Effector CD8-positive, alpha-beta T cell (primary cell): ENCODE measurements at places on chromosomes 2 and 18.
A peak's percentile ranks its signal among the peaks of the same experiment; 100 is the strongest.

DNA sequence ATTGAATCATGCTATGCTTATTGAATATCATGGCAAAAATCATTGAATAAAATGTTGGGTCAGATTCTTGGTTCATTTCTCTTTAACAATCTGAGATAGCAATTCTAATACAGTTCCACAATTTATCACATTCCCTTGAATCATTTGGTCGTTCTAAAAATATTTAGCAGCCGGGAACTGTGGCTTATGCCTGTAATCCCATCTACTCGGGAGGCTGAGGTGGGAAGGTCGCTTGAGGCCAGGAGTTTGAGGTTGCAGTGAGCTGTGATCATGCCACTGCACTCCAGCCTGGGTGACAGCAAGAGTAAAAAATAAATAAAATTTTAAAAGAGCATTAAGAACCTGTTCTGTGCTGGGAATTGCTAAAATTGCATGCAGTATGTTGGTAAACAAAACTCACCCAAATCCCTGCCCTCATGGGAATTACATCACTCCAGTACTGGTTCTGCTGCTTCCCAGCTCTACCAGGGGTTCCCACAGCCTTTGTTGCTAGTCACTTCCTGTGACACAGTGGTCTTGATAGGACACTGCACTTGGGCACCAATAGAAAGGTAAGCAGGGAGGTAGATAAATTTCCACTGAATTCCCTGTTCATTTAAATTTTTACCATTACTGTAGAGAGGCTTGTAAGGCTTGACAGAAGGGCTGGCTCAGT lies 200.4 kb downstream of the CTNNA2 start:
- DNase-seq = no peak

DNA sequence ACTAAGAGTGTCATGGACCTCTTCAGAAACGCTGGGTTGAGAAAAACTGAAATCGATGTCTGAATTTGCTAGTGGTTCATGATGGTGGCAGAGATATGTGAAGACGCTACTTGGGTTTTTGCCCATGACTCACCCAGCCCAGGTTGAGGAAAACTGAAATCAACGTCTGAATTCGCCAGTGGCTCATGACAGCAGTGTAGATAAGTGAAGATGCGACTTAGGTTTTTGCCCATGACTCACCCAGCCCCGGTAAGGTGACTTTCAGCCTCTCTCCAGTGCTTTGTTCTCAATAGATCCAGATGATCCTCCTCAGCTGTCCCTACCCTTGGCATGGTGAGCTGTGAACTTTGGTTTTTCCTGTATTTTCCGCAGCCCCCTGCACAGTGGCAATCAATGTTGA lies 105.3 kb upstream of the SIX3 start:
- no peak for DNase-seq

DNA sequence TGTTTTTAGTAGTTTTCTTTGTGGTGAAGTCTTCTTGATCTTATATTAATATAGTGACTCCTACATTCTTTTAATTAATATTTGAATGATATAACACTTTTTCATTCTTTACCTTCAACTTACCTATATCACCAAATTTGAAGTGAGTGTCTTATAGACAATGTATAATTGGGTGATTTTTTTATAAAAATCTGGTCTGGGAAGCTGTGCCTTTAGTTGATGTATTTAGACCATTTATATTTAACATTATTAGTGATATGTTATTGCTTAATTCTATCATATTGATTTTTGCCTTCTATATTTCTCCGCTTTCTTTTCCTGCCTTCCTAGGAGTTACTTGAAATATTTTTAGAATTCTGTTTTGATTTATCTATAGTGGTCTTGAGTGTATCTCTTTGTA lies 16.4 kb downstream of the TMEM182 start:
- DNase-seq = no peak

GRCh38 chr18:68997845-68998244 lies 200.0 kb downstream of the CCDC102B start:
- DNase-seq = no peak

- no peak for DNase-seq
Measured at GRCh38 chr18:60062396-60062795, 162.6 kb downstream of the PMAIP1 start.

- DNase-seq = no peak
Measured at GRCh38 chr2:162266460-162266760, 23.2 kb upstream of the FAP start.

GRCh38 chr2:38553554-38553953 lies 49.2 kb downstream of the HNRNPLL start:
- DNase-seq = no peak

DNA sequence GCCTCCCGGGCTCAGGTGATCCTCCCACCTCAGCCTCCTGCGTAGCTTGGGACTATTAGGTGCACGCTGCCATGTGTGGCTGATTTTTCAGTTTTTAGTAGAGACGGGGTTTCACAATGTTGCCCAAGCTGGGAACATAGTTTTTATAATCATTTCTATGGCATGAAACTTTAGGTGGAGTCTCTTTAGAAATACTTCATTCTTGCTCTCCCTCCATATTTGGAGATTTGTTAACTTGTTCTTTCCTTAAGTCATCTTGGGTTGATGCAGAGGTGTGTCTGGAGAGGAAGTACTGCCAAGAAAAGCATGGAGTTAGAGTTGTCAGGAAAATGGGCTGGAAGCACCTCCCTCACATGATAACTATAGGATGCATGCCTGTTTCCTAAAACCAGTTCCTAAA lies 17.4 kb downstream of the ZNF532 start:
- no peak for DNase-seq

GRCh38 chr2:145380436-145381017 lies 860.6 kb upstream of the ZEB2 start:
- DNase-seq = no peak

DNA sequence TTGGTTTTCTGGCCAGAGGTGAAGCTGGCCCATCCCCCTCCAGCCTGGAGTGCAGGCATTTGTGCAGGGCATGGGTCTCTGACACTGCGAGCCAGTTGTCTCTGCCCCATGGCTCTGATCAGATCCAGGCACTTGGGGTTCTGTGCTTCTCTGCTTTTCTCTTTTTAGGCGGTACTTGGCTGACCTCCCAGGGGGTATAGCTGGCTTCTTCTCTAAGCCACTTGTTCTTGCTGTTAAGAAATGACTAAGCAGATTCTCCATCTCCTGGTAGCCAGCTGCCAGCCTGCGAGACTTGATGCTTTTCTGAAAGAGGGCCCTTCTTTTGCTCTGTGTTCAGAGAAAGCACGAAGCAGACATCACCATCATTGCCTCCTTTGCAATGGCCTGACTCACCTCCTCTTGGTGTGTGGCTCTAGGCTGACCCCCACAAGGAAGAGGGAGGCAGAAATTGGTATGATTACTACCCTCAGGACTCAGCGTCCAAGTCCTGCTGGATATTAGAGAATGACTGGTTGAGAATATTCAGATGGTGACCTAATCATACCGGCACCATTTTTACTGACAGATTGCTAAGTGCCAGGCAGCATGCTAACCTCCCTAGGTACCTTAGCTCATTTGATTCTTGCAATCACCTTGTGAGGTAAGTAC lies 32.7 kb downstream of the TNP1 start:
- DNase-seq = no peak

- DNase-seq = peak; percentile 51
Measured at GRCh38 chr2:175004980-175005732, at the start of gene CHN1. Gene CHN1 (minus strand): TSS chr2:175005381. CDS start chr2:175004912, 469 bp downstream.

GRCh38 chr18:9941103-9941502 lies 27.3 kb downstream of the VAPA start:
- DNase-seq = no peak

- no peak for DNase-seq
Measured at GRCh38 chr18:7844418-7844817, 277.3 kb downstream of the PTPRM start.

- no peak for DNase-seq
Measured at GRCh38 chr2:191847764-191848163, 876 bp upstream of the CAVIN2 start.

GRCh38 chr2:146228020-146228393 lies 1616.8 kb upstream of the ACVR2A start:
- no peak for DNase-seq

GRCh38 chr2:25076749-25077148 lies 34.9 kb downstream of the EFR3B start:
- DNase-seq = no peak

- no peak for DNase-seq
Measured at GRCh38 chr2:240501531-240501991, 56.2 kb downstream of the ANKMY1 start.

- no peak for DNase-seq
Measured at GRCh38 chr18:79848579-79849327, 51.0 kb downstream of the KCNG2 start.

DNA sequence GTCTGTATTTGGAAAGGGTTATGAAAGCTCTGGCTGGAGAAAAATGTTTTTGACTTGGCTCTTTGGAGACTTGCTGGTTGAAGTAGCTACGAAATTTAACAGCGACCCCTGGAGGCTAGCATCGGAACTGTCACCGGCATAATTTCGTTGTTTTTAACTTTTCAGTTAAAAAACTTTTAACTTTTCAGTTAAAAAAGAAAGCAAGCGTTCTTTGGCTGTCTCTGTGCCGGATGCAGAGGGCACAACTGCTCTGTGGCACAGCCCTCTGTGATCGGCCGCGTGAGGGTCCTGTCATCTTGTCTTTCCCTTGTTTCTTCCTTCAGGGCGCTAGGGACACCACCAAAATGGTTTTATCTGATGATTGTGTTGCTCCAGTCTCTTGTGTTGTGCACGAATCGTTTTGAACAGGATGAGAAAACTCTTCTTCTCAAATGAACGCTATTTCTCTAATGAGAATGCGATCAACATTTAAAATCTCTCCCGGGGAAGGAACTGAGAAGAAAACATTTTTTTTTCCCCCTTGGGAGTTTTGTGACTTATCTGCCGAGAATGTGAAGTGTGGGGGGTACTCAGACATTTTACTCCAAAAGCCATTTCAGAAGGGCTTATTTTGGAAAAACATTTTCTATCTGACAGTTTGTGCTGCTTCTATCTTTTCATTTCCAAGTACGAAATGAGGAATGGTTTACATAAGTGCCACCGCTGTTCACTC lies 57.1 kb downstream of the ADCYAP1 start:
- peak; percentile 3 for DNase-seq
